ENCODE measurements at places on chromosomes 16 and 17. TPM values are rescaled to one million over a fixed set of nuclear protein-coding genes. Genes with fewer than 3 reads are reported as not detected.

GRCh38 chr17:36105781-36106492, 2.3 kb downstream of the CCL4 start:
- no peak for DNase-seq

DNA sequence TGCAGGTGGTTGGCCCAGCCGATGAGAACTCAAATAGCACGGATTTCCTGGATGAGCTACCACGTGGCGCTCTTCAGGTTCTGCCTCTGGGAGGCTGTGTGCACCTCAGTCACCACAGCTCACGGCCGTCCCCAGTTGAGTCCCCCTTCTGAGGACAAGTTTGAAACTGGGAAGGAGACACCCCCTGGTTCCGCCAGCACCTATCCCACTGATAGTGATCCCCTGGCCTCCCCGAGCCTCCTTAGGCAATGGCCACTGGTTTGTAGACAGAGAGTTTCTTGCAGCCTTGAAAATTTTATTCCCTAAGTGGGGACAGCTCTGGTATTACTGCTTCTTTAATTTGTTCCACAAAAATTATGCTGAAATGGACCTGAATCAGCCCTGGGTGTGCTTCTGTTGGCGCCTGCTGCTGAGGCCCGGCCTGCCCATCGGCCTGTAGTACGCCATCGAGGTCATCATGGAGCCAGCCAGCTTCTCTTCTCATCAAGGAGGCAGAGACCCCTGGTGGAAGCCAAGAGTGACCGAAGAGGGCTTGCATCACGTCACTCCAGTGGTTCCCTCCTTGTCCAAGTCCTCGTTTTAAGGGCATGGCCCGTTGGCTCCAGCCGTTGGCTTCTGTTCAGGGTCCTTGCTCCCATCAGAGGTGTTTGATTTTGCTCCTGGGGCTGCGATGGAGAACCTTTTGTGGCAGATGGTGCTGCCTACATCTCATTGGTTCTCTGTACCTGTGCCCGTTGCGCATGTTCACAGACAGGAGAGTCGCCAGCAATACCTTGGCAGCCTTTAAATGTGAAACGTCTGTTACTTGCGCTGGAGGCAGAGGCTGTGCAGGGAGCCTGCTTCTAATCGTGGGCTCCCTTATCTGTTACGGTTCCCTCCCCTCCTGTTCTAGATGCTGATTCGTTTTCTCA, 9.3 kb downstream of the SMCR8 start:
- no peak for DNase-seq

DNA sequence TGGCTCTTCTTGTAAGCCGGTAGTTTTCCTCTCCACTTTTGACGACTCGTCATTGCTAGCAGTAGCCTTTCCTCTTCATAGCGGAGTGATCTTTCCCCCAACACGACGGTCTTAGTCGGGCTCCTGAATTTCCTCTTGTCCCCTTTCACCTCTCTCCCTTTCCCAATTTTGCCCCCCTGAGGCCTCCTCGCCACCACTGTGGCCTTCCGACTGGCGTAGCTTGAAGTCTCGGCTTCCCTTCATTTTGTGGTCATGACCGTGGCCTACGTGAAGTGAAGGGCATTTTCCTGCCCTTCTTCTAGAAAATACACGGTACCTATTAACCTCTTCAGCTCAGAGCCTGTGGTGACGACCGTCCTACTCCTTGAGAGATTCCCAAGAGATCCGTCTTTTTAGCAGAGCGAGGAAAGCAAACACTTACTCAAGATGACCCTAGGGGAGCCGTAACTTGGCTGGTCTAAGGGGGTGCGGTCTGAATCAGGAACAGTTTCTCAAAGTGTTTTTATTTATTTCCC, 787 bp downstream of the PRKAR1A start:
- DNase-seq = no peak

DNA sequence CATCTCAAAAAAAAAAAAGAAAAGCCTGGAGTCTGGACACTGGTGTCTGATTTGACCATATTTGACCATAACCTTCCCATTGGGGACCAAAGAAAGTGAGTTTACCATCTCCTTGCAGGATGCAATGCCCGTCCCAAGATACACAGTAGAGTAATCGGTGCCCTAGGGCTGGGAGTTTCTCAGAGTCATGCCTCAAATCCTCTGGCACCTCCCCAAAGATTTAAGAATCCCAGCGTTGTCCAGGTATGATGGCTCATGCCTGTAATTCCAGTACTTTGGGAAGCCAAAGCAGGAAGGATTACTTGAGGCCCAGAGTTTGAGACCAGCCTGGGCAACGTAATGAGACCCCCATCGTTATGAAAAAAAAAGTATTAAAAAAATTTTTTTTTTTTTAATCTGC, 5.0 kb downstream of the PITPNM3 start:
- DNase-seq = no peak

DNA sequence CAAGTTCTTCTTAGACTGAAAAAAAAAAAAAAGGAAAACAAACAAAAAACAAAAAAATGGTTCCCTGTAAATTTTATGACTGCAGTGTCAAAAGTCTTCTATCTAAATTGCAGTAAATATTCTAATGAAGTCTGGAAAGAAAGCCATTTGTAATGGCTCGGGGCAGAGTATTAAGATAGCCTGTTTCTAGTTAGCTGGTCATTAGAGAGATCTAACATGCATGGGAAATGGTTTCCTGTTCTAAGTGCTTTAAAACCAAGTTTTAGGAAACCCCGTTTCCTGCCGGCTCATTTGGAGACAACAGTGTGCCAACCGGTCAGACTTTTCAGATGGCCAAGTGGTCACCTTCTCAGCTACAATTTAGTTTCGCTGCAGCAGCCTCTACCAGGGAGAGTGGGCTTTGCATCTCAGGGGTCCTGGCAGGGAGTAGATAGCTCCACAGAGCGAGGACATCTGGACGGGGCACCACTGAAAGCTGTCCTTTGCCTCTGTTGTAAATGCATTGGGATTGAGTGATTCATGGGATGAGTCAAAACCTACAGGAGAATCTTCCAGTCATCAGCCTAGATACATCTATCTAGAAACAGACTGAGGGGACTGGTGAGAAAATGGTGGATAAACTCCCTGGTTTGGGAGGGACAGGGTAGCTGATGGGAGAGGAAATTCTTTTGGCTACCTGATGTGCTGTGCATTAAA, 473.2 kb upstream of the SALL1 start:
- no peak for DNase-seq

The ITGB4 gene
- polyA plus RNA-seq = 12.1 TPM

The CDH3 gene
- 0.20 TPM for polyA plus RNA-seq
